ENCODE measurements at places on chromosomes 1 and 21.

DNA sequence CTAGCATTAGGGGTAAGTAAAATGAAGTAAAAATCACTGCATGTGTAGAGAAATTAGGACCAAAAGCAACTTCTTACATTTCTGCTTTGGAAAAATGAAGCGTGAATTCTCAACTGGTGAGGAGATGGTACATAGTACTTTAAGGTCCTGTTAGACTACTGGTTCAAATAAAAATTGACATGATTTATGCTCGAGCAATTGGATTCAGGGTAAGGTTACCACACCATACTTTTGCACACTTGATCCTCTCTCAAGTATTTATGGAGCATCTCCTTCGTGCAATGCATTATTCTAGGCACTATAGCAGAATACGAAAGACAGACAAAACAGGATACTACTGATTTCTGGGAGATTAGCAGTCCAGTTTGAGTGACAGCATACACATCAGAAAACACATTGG lies 66.2 kb downstream of the BRINP2 start:
- DNase-seq: no peak

DNA sequence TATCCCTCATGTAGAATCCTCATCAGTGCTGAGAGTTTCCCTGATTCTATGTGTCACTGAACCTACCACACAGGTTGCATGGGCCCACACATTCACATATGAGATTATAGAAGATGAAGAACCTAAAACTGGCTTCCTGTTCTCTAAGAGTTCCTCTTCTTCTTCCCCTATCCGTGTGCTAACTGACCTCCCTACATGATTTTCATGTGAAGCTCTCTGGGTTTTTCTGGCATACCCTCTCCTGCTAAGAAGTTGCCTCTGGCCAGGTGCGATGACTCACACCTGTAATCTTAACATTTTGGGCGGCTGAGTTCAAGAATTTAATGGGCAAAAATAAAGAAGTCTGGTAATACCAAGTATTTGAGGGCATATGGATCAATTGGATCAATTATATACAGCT lies 5.5 kb upstream of the CD244 start:
- no peak for DNase-seq

DNA sequence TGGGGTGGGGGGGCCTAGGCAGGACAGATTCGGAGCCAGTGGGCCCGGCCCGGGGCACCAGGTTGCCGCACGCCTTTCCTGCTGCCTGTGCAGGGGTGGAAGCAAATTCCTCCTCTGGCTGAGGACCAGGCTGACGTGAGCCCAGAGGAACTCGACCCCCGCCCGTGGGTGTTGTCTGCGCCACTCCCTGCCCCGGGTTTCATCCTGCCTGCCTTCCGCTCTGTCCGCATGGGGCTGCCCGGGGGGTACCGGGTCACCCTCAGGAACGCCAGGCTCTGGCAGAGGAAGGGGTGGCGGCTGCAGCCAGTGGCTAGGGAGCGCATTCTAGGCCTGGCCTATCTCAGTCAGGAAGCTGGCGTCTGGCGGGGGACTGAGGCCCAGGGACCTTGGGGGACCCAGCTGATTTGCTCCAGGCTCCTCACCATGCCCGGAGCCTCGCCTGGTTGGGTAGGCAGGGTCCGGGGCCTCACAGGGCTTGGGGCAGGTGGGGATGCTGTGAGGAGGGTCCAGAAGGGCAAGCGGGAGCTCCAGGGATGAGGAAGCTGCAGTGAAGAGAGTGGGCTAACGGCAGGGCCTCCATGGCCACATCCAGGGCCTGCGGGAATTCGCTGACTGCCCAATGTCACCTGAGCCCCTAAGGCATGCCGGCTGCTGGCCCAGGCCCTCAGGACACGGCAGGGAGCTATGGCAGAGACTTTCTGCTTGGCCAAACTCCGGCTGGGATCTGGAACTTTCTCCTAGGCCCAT lies 2.4 kb upstream of the IBA57 start:
- DNase-seq: no peak

DNA sequence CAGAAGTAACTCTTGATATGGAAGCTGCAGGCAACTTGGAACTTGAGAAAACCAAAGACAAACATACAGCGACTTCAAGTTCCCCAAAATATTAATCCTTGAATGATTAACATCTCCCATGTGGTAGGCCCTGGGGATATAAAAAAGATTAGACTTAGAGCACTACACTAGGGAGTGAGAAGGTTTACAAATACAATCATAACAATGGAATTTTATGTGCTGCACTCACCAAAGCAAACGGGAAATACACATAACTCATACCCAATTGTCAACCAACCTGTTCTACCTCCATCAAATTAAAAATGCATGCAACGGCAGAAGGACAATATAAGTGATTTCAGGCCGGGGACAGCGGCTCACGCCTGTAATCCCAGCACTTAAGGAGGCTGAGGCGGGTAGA lies 3.7 kb downstream of the SMYD3 start:
- DNase-seq: peak; percentile 32

- DNase-seq: no peak
Measured at GRCh38 chr1:231796141-231796540, 169.6 kb downstream of the DISC1 start.

- DNase-seq: no peak
Measured at GRCh38 chr1:211621447-211622198, 42.7 kb upstream of the SLC30A1 start.

GRCh38 chr1:39105841-39106765 lies 80.0 kb downstream of the NDUFS5 start:
- DNase-seq: peak; percentile 35

DNA sequence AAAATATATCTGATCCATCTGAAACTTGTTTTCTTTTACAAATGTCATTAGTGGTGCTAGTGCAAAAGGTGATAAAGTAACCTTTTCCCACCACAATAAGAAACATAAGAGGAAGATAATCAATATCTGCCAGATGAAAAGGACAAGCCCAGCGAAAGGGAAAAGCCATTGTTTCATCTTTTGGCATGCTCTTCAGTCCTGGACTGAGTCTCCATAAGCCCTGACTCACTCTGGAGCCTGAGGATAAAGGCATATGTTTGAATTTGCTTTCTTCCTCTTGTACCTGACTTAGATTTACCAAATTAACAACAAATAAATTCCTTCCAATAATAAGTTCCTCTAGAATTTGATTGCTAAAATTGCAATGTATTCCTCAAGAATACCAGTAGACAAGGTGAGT lies 13.6 kb downstream of the DNAJC11 start:
- no peak for DNase-seq

DNA sequence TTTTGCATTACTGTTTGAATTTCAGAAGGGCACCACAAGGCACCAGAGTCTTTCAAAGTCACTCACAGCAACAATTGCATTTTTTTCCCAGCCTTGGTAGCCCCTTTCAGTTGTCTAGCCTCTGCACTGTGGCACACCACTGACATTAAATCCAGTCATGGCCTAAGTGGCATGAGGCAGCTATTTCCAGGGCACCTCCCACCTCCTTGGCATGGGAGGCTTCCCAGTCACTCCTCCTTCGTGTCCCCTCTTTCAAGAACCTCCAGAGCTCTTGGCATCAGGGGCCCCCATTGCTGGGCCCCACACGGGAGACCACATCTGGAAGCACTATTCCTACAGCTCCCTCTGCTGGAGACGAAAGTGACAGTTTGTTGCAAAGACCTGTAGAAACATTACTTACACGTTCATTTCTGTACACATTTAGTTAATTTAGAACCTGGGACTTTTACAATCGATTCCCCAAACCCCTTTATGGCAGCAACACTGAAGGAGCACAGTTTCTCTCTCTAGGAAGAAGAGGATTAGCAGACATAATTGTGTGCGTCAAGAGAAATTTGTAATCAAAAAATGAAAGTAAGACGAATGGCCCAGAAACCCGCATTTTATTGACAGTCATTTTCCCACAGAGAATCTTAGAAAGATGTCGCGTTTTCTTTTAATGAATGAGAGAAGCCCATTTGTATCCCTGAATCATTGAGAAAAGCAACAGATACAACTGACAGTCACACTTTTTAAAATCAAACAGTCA lies 5.7 kb upstream of the CHD5 start:
- no peak for DNase-seq

DNA sequence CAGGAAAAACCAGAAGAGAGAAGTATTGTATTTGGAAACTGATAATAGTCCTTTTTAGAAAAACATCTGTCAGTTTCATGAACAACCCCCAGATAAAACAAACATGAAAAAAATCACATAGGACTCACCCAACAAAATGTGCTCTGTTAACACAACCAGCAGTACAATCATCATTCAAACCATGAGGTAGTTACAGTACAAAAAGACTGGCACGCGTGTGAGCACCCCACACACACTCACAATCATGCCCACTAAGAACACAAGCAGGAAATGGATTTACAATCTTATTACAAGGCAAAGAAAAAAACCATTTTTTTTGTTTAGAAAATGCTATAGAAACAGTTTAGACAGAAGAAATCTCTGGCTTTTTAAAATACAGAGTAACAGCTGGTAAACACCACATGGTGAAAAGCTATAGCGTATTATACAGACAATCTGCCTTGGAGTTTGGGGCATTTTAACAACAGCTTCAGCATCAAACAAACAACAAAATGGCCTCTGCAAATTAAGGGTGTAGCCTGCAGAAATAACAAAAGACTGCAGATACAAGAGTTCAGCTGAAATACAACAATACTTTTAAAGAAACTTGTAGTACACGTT lies 180.0 kb downstream of the CDC7 start:
- no peak for DNase-seq

DNA sequence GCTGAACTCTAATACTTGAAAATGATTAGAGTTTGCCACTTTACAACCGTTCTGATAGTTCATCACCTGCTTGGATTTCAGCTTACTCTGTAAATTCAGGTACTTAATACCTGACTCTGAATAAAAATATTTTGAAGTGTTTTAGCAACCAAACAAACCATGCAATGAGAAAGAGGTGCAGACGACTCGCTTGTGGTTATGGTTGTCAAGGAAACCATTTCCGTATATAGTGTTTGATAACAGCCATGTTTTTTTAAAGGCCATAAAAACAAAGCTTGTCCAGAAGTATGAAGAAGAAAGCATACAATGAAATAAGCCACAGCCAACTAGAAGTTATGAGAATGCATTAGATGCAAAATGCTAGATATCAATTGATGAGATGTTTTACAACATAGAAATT lies 167.2 kb upstream of the HMCN1 start:
- no peak for DNase-seq

DNA sequence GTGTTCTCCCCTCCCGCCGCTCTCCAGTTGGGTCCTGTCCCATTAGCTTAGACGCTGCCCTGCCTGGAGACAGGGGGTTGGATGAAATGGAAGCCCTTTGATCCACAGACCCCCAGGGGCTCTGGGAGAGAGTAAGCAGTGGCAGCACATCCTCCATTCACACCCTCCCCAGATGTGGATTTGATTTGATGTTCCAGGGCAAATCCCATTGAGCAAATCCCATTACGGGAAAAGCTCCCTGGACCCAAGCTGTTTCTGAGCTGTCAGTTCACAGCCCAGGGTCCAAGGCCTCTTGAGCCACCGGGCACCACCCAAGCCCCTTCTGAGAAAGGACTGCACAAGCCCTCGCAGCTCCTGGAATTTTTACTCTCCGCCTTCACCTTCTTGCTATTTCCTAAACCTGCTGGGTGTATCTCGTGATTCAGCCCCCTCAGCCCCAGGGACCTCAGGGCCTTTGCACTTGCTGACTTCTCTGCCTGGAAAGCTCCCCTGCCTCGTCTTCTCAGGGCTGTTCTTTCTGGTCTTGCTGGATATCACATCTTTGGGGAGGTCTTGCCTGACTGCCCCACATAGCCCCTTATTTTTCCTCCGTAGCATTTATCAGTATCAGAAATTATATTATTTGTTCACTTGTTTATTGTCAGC lies 101.1 kb downstream of the PAX7 start:
- DNase-seq: no peak

DNA sequence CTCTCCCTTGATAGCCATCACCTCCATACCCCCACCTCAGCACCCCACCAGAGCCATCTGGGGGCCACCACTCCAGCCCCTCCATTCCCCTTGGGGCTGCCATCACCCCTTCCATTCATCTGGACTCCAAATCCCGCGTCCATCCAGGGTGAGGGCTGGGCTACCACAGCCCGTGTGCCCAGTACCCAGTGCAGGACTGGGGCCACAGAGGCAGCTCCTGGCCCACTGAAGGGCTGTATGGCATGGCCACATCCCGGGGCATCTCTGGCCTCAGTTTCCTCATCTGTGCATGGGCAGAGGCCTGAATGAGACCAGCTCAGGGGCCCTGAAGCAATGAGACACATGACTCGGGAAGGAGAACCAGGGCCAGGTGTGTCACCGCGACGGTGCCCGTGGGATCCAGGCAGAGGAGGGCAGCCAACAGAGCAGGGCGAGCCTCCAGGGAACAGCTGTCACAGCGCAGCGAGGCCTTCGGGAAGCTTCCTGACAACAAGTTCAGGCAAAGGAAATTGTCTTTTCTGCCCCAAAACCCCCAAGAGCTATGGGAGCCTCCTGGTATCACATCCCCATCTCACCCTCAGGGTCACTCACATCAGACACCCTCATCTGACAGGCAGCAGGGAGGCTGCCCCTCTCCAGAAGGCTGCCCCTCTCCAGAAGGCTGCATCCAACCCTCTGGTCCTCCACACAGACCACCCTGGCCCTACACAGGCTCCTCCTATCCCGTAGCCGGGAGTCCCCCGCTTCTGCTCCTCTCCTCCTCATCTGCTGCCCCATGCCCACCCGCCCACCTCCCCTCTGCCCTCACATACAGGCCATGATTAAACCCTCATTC lies 76.3 kb downstream of the MEGF6 start:
- DNase-seq: peak; percentile 33

DNA sequence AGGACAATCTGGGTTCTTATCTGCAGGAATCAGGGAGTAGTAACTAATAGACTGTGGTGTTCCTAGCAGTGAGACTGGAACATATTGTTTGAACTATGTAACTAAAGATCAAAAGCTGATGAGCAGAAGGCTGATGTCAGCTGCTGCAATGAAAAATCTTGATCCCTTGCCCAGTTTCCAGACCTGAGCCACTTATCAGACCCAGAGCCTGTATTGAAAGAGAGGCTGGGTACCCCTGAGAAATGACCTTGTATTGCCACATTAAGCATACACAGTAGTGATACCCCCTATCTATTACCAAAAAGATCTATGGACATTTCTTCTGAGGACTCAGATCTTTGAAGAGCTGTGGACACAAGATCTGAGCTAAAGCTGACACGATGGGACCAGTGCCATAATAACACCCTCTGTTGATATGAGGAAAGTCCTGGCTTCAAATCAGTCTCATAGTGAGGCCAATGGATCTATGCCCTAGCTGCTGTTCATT lies 178.0 kb upstream of the GALNT2 start:
- peak; percentile 27 for DNase-seq
